ENCODE measurements at places on chromosomes 4 and X.

GRCh38 chr4:189809241-189809735 lies 131.4 kb upstream of the FRG1 start:
- DNase-seq: no peak

- no peak for DNase-seq
Observed at GRCh38 chr4:184897895-184898294, 72.1 kb upstream of the ACSL1 start.

DNA sequence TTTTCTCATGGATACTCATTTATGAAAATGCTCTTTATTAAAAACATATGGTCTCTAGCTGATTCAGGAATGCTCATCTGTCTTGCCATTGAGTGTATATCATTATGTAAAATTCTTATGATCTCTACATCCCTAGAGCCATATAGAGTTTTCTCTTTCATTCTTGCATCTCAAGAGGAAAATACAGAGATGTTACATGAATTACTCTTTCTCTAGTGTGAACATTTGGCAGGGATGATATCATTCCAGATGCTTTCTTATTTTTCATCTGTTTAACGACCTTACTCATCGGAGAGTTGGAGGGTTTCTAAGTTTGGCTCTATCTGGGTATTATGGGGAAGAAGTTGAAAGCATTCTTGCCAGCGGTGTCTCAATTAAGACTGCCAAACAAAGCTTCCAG lies 202.9 kb upstream of the SLC7A11 start:
- DNase-seq: no peak

- no peak for DNase-seq
Observed at GRCh38 chr4:58739275-58739674, 1629.1 kb upstream of the IGFBP7 start.

- no peak for DNase-seq
Observed at GRCh38 chr4:1466034-1466862, 60.0 kb upstream of the NKX1-1 start.

- DNase-seq: no peak
Observed at GRCh38 chr4:152431784-152432183, 104.1 kb downstream of the FBXW7 start.

Data from HTR-8/SVneo (cell line).